Body of pancreas (tissue), 4 donors: ENCODE measurements at places on chromosomes 5 and 9. TPM values are rescaled to one million over a fixed set of nuclear protein-coding genes. Genes with fewer than 3 reads are reported as not detected.
A peak's percentile ranks its signal among the peaks of the same experiment; 100 is the strongest.

Gene LNPEP
- 22.1 TPM for total RNA-seq

DNA sequence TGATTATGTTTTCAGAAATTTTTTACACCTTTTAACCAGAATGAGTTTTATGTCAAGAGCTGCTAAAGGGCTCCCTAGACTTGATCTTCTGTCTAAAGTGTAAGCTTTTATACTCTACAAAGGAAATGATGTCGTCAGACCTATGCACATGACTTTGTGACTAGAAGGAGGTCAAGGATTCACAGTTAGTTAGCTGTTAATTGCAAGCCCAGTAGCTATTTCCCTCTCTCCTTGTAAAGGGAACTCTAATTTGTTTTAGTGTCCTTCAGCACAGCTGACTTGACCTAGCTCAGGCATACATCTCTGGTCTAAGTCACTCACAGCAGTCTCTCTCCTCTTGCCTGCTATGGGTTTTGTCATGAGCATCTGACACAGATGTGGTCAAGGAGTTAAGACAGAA, 173.5 kb upstream of the NREP start:
- no peak for DNase-seq

DNA sequence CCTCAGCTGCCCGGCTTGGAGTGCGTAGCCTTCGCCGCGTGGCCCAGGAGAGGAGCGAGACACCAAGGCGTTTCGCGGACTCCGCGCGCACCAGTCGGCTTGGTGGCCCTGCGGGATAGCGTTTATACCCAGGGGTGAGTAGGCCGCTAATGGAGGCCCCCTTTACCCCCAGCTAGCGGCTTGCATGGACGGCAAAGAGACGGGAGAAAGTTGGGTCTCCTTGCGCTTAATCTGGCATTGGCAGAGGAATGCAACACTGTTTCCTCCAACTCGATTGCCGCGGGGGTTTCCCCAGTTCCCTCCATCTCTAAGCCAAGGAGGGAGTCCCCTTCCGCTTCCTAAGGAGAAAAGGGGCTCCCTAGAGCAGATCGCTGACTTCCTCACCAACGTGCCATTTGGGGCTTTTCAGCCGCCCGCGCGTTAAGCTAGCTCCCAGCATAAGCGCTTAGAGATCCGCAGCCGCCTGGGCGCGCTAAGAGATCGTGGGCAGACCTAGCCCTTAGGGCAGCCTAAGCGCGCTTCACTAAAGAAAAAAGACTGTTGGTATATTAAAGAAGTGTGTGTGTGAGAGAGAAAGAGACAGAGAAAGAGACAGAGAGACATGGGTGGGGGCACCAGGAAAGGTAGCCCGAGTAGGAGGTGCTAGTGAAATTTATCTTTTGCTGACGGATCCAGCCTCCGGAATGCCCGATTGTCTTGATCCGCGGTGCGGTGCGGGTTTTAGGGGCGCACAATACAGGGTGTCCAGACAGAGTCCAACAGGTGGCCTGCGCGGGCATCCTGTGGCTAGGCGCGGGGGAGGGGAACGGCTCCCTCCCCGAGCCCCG, 597.9 kb upstream of the SGCD start:
- DNase-seq: no peak

DNA sequence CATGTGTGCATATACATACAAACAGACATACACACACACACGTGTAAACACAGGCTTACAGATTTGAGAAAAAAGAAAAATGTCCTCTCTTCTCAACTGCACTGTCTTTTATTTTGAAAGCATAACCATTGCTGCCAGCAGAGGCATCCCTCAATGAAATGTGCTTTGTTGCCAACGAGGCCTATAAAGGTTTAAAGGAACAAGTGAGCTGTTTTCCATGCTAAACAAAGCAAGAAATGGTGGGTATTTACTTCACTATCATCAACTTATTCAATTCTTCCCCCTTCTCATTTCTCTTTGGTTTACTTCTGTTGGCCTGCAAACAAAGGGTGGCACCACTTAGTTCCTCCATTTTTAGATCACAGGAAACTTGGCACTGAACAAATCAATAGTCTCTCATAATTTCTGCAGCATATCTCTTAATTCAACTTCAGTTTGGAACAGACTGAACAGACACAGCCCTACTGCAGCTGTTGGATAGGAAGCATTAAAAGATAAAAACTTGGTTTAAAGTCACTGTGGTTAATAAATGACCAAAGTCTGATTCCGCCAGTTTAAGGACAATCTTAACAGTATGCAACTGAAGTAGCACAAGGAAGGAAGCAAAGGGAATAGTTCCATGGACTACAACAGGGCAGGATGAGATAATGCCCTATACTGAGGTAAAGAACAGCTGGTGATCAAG, 21.7 kb downstream of the TTC33 start:
- DNase-seq: peak; percentile 75
